Fibroblast of the conjunctiva (primary cell): ENCODE measurements at places on chromosomes 1 and 21.

DNA sequence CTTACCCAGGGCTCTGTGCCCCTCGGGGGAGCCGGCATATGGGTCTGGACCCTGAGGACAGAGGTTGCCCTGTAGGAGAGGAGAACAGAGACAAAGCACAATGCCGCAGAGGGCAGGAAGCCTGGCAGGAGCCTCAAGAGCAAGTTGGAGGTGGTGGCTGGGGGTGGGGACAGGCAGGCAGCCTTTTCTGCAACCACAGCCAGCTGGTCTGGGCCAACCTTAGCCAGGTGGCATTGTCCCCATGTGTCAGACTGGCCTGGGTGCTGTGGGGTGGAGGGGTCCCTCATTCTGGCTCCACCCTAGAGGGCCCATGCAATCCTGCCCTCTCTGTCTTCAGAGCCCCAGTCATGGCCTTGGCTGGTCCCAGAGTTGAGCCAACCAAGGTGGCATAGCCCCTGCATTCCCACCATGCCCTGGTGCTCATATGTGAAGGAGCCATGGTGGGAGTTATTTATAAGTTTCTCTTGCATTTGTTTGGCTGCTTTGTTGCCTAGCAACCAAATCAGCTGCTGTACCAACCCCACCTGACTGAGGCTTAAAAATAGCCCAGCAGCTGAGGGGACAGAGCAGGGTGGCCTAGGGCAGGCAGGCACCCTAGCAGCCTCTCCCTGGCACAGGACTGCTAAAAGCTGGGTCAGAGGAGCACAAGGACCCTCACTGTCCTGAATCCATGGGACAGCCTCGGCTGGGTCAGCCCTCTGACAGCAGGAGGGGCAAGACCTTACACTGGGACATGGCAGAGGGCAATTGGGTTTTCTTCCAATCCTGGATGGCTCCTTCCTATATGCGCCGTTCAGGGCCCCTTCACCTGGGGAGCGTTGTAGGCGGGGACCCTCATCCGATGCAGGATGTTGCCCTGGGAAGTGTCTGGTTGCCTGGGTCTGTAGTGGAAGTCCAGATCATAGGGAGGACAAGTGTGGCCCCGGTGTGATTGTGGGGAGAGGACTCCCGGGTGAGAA, 19.5 kb downstream of the MAP7D1 start:
- no peak for DNase-seq

GRCh38 chr1:933603-933940, 9.8 kb downstream of the SAMD11 start:
- DNase-seq: no peak

- DNase-seq: no peak
These were observed 28.1 kb downstream of the RXRG start for GRCh38 chr1:165416876-165417275.

DNA sequence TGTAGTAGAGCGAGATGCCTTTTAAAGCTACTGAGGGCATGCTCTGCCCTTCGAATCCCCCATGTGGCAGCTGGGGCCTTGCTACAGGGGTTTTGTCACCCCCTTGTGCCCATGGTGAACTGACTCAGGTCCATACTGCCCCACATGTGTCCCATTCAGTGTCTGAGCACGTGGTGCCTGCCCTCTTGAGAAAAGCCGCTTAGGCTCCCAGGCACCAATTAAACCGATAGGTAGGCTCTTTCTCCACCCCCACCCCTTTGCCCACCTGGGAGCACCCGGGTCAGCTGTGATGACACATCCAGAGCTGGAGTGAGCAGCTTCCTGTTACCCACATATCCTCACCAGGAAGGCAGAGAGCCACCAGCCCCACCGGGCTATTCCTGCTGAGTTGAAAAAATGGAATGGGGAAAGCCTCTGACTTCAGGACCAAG, 30.5 kb downstream of the TMCC2 start:
- no peak for DNase-seq

GRCh38 chr1:67655581-67655980, 29.4 kb upstream of the GADD45A start:
- no peak for DNase-seq

GRCh38 chr1:15261155-15262002, 14.4 kb downstream of the FHAD1 start:
- no peak for DNase-seq

GRCh38 chr1:109767637-109768334, 4.1 kb upstream of the EPS8L3 start:
- DNase-seq: no peak

DNA sequence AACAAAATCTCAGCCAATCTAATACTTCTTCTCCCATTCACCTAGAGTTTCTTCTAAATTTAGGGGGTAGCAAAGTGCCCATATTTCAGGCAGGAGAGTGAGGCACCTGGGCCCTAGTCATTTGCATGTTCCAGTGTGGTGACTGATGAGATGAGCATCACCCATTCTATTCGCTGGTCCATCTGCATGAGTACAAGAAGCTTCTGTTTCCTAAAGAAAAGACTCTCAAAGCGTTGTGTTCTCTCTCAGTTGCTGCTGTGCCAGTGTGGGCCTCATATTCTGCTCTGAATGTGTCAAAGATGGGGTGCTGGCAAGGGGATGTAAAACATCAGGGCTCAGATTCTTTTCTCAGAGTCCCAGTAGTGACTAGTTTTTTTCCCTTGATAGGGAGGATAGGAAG, 16.1 kb upstream of the DPYD start:
- DNase-seq: no peak

DNA sequence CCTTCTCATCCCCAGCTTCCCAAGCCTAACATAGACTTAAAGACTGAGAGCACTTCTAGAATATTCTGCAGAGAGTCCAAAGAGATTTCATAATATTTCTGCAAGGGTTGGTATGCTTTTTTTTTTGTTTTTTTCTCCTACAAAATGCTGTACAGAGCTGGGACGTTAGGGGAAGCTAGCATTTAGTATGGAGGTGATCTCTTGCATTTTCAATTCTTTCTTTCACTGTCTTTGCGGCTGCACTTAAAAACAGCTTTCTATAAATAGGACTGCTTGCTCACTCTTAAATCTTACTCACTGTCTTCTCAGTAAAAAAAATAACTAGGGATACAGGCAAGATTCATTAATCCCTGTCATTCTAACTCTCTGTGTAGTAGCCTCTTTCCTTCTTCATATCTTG, 7.4 kb downstream of the DSCAM start:
- DNase-seq: no peak

DNA sequence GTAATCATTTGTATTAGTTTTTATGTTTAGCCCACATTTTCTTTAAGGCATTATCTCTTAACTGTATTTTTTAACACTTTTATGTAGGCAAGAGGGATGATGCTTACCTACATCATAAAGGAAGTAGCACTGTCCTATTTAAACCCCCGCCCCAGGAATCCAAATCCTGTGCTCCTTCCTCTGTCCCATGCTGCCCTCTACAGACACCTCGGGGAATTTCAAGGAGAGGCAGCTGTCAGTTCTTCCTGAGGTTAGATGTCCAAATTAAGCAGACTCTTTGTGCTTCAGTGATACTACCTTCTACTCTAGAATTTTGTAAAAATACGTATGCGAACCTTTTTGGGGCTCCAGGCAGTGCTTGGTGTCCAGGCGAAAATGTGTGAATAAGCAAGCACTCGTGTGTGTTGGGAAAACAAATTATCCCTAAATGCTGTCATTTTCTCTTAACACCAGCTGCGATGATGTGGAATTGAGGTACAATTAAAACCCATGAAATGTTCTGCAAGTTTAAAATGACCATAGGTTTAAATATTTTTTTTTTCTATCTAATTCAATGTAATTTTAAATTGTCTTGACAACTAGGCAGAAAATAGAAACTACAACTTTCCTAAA, 19.2 kb downstream of the CRCT1 start:
- no peak for DNase-seq

- no peak for DNase-seq
These were observed 357 bp upstream of the TXLNA start for GRCh38 chr1:32179193-32179442.

DNA sequence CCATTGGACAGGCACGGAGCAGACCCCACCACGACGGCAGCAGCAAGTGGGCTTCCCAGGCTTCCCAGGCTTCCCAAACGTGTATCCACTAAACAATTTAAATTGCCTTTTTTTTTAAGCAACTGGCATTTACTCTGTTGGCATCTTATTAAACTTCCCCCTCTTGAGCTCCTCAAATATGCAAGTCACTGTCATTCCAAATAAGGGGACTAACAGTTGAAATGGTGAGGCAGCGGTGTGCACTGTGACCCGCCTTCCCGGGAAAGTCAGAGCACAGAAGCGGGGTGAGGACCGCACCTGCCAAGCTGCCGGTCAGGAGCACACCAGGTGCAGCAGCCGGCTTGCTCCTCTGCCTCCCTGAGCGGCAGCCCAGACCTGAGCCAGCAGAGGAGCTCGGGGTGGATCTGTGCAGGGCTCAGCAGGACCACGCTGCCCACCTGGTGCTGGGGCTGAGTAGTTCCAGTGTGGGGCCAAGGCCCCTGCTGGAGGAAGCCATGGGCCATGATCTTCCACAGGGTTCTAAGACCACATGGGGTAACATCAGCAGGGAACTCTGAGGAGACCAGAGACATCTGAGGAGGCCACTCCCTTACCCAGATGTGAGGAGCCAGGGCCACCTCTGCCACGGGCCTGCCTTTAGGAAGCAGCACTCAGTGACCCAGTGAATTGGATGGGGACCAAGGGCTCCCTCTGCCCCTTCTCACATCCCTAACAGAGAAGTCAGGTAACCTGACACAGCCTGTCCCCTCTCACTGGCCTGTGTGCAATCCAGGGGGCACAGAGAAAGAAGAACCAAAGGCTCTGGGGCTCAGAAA, 245.4 kb downstream of the NPHP4 start:
- no peak for DNase-seq

DNA sequence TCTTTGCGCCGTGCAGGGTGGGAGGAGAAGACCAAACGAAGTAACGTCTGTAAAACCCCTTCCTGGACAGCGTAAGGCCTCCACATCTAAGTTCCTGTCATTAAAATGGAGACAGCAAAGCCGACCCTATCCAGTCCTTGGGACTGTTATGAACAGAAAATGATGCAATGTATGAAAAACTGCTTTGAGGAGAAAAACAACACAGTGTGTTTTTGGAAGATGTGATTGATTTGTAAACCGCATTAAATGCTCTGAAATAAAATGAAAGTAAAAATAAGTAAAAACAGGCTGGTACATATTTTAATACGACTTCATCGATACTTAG, 827 bp upstream of the URB1 start:
- DNase-seq: no peak

- DNase-seq: no peak
These were observed 27.5 kb downstream of the SH3BGR start for GRCh38 chr21:39479164-39479813.

GRCh38 chr1:35287807-35288640, 19.5 kb downstream of the ZMYM4 start:
- peak; percentile 13 for DNase-seq

GRCh38 chr1:76144247-76144646, 69.7 kb downstream of the ST6GALNAC3 start:
- no peak for DNase-seq

- DNase-seq: no peak
These were observed 2.8 kb downstream of the REG4 start for GRCh38 chr1:119808491-119808890.

GRCh38 chr1:12604114-12604874, 13.7 kb downstream of the DHRS3 start:
- peak; percentile 79 for DNase-seq

GRCh38 chr1:228464487-228464983, 22.6 kb upstream of the RNF187 start:
- DNase-seq: no peak

GRCh38 chr1:84360316-84360715, 38.0 kb upstream of the DNASE2B start:
- no peak for DNase-seq

DNA sequence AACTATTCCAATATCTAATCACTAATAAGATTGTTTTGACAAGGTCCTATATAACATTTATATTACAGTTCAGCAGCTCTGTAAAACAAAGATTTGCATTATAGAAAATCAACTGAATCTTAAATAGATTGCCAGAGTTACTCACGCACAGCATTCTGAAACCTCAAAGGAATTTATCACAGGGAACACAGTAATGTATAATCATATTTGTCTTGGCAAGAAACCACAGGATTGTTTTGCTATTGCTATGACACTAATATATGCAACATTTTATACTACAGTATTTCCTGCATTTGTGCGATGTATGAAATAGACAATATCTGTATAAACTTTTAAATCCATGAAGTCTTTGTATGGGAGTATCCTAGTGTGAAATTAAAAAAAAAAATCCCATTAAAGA, 101.4 kb downstream of the PLPPR5 start:
- DNase-seq: peak; percentile 79

DNA sequence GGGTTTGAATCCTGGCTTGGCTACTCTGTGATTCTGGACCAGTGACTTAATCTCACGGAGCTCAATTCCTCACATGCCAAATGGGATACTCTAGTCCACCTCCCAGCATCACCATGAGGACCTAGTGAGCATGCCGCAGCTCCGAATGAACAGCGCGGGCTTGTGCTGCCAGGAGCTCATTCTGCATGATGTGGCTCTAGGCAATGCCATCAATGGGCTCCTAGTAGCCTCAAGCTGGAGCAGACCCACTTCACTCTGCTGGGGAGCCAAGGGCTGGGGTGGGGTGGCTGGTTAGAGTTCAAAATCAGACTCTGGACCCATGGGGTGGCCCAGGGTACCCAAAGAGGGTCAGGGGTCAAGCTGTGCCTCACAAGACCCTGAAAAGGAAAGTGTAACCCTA, 41.5 kb downstream of the CDK18 start:
- no peak for DNase-seq

GRCh38 chr1:44620072-44620471, 54.2 kb downstream of the TMEM53 start:
- DNase-seq: no peak

DNA sequence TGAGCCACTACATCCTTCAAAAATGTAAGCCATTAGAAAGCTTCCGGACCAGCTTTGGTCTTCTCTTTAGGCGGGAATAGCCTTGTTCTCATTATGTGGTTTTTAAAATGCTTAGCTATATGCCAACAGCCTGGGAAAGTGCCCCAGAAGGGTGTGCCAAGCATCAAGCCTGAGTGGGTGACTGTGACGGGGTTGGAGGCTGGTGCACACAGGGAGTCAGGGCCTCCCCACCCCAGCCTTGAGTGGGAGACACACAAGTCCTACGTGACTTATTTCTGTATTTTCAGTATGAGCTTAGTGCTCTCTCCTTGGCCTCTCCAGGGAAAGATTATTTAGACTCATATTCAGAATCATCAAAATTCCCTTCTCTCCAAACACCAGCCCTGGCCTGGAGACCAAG, 9.8 kb downstream of the UBASH3A start:
- no peak for DNase-seq

GRCh38 chr1:92117526-92117925, 37.4 kb downstream of the BTBD8 start:
- DNase-seq: no peak
